ENCODE measurements at places on chromosomes 5 and 9.
A peak's percentile ranks its signal among the peaks of the same experiment; 100 is the strongest.

GRCh38 chr9:131809941-131810344 lies 70.1 kb upstream of the RAPGEF1 start:
- no peak for DNase-seq

GRCh38 chr5:156951359-156951758 lies 11.7 kb downstream of the TIMD4 start:
- DNase-seq = no peak

GRCh38 chr5:33997331-33997983 lies 10.4 kb downstream of the AMACR start:
- DNase-seq = no peak

- DNase-seq = peak; percentile 34
Measured at GRCh38 chr5:378301-378891, 56.9 kb downstream of the AHRR start.

DNA sequence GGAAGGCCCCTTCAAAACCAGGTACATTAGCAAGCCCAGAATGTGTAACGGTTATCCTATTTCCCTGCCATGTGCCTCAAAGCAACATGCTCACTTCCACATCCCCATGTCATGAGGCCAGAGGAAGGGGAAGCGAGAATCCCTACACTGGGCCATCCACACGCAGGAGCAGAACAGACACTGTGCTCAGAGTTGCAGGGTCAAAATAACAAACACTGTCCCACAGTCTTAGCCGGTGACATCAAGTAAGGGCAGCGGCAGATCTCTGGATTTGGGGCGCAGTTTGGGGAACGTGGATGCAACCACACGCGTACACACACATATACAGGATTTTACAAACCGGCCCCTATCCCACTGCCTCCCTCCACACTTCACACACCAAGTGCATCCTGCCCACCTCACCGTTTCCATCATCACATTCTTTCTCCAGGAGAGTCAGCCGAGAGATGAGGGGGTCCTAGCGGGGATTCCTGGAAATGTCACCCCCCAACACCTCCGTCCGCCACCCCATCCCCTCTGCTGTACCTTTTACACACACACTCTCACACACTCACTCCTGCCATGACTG lies 776 bp downstream of the APBA1 start:
- DNase-seq = no peak

DNA sequence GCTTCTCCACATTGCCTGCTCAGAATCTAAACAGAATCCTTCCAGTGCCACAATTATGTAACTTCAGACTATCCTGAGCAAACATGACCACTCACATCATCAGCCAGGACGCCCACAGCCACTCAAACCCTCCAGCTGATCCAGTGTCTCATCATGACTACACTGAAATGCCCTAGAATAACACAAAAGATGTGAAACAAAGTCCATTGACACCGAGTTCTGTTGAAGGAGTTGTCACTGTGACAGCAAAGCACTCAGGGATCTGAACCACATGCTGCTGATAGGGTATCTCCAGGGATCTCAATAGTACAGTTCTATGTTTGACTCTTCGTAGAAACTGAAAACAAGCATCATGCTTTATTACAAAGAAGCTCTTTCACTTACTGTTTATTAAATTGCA lies 150.2 kb downstream of the GABBR2 start:
- DNase-seq = no peak

DNA sequence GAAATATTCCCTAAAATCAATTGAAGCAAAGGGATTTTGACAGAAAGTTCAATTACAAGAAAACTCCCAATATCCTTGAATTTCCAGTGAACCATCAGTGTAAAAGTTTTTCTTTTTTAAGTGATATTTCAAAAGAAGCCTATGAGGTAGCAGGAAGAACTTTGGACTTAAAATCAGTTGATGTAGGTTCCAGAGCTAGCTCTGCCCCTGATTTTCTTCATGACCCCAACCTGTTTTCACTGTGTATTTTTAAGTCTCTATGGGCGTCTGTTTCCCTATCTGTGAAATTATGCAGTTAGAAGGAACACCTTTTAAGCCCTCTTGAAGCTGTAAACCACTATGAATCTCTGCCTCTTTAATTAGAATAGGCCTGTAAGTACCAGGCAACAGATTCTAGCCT lies 66.2 kb upstream of the SLC1A1 start:
- DNase-seq = no peak

GRCh38 chr5:75281716-75282465 lies 45.2 kb upstream of the ANKRD31 start:
- DNase-seq = no peak

DNA sequence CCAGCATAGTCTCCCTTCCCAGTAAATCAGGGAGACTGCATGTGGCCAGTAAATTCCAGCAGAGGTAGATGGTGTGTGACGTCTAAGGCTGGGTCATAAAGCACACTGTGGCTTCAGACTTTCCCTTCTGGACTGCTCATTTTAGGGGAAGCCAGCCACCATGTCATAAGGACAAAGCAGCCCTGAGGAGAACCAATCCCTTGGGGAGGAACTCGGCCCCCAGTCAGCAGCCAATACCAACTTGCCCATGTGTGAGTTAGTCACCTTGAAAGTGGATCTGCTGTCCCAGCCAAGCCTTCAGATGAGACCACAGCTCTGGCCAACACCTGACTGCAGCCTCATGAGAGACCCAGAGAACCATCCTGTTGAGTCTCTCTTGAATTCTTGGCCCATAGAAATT lies 14.7 kb upstream of the NINJ1 start:
- no peak for DNase-seq
